ENCODE measurements at places on chromosomes 3 and 15. TPM values are rescaled to one million over a fixed set of nuclear protein-coding genes. Genes with fewer than 3 reads are reported as not detected.

The RFTN1 gene
- total RNA-seq, result 74.7 TPM

- peak; percentile 7 for DNase-seq
Measured at GRCh38 chr3:45273681-45274515, 47.8 kb upstream of the TMEM158 start.

The PLSCR2 gene
- total RNA-seq, result not detected

The MKRN3 gene
- 0.86 TPM for total RNA-seq

The PLA2G4D gene
- not detected for total RNA-seq

DNA sequence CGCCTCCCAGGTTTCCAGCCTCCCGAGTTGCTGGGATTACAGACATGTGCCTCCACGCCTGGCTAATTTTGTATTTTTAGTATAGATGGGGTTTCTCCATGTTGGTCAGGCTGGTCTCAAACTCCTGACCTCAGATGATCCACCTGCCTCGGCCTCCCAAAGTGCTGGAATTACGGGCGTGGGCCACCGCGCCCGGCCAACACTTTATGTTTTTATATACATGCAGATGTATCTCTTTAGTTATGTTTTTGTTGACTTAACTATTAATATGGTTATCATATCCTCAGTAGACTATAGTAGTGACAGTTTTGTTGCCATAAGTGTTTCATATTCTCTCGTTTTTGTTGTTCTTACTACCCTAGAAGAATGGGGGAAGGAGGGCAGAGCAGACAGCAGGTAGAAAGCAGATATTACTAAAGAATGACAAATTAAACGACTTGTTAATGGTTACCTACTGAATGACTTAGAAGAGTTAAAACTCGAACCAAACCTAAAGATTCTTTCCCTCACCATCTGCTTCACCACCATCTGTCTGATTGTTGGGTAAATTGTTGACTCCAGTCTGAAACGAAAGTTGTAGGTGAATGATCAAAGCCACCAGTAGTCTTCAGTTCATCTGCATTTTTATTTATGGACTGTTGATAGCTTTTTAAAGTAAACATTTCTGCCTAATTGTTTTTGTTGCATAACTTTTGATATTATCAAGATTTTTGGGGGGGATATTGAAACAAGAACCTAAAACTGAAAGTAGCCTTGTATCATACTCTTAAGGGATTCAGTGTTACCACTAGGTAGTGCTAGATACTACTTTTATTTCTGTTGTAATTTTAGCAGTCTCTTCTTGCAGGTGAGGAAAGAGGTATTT, 89.3 kb downstream of the RASA2 start:
- DNase-seq, result peak; percentile 47

- DNase-seq, result no peak
Measured at GRCh38 chr15:70303981-70304380, 206.3 kb upstream of the TLE3 start.

DNA sequence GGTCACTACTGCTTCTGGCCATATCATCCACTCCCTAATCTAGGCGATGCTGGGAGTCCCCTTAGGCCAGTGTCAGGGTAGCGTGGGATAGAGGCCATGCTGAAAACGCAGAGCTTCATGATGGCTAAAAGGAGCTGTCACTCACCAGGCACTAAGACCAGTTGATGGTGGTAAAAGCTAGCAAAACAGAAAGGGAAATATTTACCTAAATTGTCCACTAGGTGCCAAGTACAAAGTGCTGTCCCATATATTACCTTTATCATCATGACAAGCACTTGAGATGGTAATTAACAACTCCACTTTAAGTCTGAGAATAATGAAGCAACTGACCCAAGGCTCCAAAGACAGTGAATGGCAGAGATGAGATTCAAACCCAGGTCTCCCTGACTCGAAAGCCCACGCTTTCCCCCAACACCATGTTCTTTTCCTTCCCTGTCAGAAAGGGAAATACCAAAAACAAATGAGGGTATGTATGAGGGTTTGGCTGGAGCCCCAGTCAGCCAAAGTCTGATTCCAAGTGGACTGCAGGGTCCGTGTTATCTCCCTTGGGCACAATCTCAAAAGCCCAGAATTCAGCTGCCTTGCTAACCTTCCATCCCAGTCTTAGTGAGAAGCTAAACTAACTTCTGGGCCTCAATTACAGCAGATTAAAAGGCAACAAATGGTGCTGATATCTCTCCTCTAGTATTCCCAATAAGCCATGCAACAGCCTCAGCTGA, 84.7 kb downstream of the RBPMS2 start:
- no peak for DNase-seq

The C3orf22 gene
- total RNA-seq, result not detected

DNA sequence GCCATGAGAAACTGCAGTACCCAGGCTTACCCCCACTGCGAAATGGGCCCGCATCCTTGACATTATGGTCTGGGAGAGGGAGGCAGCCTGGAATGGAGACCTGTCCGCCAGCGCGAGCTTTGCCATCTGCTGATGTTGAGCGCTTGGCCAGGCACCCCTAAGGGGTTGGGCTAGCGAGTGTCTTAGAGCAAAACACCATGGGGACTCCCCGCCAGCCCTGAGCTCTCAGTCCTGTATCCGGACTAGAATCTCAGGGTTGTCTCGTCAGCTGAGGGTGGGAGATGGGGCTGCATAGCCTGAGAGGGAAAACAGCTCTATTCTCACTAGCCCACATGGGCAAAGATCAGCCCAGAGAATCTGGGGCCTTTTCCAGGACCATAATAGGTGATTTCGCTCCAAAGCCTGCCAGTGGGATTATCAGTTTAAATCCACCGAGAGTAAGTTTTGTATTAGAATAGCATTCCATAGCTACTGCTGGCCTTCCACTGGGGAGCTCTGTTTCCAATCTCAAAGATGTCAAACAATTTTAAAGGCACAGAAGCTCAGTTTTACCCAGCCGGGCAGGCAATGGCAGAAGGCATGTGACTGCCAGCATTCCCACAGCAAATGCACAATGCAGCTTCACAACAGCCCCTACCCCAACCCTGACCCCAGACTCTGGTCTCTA, 167.5 kb upstream of the TPM1 start:
- DNase-seq, result peak; percentile 73

DNA sequence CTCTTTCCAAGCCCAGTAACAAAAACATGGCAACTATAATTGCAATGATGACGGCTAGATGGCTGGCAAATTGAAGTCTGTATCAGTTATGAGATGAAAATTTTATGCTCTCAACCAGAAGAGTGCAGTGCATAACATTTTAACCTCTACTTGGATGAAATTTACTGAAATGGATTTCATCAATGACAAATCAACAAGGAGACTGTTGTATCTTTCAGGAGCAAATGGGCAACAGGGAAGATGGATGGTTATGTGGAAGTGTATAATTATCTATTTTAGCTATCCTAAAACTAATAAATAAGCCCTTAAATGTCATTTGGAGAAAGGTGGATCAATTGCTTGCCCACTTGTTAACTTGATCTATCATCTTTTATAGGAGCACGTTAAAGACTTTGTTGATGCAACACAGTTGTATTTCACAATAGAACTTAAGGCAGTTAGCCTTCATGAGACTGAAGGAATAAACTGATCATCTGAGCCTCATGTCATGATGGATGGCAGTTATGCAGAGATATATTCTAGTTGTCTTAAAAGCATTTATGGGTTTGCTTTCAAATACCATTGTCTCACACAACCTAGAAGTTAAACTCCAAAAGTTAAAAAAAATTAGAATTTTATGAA, 315.1 kb upstream of the TBC1D5 start:
- no peak for DNase-seq

- DNase-seq, result no peak
Measured at GRCh38 chr3:13569641-13570390, 20.9 kb downstream of the FBLN2 start.

DNA sequence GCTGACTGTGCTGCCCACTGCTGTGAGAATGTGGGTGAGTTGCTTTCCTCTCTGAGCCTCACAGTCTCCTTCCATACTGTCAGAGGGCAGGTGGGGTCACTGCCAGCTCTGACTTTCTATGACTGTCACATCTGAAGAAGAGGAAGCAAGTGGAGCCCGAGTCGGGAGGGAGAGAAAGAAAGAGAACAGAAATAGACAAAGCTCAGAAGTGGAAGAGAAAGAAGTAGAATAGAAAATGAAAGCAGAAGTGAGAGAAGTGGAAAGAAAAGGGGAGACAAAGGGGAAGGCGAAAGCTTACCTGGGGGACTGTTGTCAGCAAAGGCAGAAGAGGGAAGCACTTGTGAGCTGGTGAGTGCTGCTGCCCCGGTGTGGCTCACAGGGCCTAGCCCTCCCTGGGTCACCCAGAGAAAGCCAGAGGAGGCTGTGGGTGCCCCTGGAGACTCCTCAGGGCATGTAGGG, 57.9 kb downstream of the EPHB1 start:
- no peak for DNase-seq

- DNase-seq, result no peak
Measured at GRCh38 chr15:38652183-38652794, 87.7 kb upstream of the RASGRP1 start.

- DNase-seq, result no peak
Measured at GRCh38 chr15:35061825-35062737, 23.0 kb downstream of the NANOGP8 start.

The CPB1 gene
- not detected for total RNA-seq

- DNase-seq, result no peak
Measured at GRCh38 chr3:50193746-50194127, 2.3 kb downstream of the GNAT1 start.

The SERPINI2 gene
- total RNA-seq, result not detected

GRCh38 chr3:50502225-50502583, 1.2 kb downstream of the CACNA2D2 start:
- no peak for DNase-seq

- no peak for DNase-seq
Measured at GRCh38 chr3:128997486-128998133, 3.5 kb upstream of the EFCC1 start.

DNA sequence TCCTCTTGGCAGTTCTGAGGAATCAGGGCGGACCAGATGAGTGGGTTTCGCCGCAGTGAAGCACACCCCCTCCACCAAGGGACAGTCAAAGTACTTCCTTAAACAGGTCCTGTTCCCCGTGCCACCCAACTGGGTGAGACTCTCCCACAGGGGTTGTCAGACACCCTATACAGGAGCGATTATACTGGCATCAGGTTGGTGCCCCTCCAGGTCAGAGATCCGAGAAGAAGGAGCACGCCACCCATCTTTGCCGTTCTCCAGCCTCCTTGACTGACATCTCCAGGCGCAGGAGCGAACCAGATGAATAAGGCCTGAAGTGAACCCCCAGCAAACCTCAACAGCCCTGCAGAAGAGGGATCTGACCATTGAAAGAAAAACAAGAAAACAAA, 108.1 kb upstream of the ZBTB20 start:
- no peak for DNase-seq

DNA sequence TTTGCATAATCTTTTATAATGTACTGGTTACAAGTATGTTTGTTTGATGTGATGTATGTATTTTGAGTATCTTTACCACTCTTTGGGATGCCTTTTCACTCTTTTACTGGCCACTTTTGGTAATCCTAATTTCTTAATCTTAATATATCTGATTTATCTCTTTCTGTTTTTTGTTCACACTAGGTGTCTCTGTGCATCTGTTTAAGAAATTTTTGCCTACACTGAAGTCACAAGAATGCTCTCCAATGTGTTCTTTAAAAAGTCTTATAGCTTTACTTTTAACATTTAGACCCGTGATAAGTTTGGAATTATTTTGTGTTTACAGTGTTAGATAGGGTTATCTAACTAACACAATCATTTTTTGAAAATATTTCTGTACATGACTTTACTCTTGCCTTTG, 659.1 kb downstream of the SI start:
- DNase-seq, result no peak

- DNase-seq, result peak; percentile 11
Measured at GRCh38 chr15:45179221-45179985, 8.4 kb downstream of the SHF start.

DNA sequence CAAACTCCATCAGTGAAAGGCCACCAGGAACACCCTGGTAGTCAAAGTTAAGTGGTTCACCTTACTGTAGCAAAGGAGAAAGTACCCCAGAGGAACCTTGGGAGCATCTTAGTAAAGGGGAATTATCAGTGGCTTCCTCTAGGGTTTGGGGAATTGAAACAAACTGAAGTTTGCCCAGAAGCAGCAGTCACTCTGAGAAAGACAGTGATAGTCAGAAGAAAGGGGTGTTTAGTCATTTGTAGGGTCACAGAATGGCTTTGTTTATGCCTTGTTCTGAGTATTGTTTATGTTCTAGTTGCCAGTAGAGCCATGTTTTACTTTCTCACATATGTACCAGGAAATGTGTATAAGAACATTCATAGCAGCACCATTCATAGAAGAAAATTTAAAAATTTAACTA, 93.8 kb downstream of the FHIT start:
- DNase-seq, result no peak

DNA sequence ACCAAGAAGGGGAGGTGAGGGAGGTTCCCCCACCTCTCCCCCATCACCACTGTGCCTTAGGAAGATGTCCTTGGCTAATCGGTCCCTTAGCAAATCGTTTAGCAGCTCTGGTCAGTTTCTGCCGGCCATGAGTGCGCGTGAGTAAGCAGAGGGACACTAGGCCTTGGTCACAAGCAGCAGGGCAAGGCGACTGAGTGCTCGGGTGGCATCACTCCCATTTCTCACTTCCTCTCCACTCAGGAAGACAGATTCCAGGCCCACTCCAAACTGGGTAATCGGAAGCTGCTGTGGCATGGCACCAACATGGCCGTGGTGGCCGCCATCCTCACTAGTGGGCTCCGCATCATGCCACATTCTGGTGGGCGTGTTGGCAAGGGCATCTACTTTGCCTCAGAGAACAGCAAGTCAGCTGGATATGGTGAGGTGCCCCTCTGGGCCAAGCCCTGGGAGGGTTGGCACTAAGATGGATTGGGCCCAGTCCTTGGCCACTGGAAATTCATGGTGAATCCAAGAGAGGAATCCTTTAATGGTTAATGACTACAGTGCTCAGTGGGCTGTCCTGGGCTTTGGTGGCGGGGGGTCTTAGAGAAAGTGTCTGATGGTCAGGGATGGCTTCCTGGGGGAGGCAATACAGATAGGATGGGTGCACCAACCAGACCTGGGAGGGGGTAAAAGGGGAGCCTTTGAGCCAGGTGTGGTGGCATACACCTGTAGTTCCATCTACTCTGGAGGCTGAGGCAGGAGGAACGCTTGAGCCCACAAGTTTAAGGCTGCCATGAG, 4.0 kb downstream of the PARP3 start:
- DNase-seq, result no peak

The MESP2 gene
- 0.32 TPM for total RNA-seq

- DNase-seq, result peak; percentile 34
Measured at GRCh38 chr3:146465693-146466465, 3.5 kb downstream of the PLSCR2 start.

DNA sequence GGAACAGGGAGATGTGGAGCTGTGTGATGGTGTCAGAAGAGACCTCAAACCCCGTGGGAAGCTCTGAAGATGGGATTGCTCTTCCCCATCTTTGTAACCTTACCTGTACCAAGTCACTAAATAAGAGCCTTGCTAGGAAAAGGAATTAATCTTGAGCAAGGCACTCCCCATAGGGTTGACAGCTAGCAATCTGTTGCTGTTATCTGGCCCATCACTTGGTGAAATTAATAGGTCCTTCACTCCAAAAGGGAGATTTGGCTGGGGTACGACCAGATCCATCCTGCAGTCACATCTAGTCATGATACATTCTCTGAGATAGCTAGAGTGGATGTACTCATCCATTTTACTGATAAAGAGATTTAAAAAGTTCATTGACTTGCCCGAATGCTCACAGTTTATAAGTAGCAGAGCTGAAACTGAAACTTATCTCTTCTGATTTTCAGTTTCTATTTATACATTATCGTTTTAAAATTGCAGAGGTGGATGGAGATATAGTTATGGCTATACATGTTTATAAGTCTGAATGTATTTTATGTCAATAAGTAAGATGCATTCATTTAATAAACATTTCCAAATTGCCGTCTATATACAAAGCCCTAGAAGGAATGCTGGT, 299.1 kb upstream of the MCTP2 start:
- DNase-seq, result no peak

The NME9 gene
- not detected for total RNA-seq
